NCI-H1105 (cell line): ENCODE measurements at places on chromosomes 12 and 14.

GRCh38 chr14:95445676-95446075 is 70.8 kb downstream of the SYNE3 start:
- no peak for DNase-seq

DNA sequence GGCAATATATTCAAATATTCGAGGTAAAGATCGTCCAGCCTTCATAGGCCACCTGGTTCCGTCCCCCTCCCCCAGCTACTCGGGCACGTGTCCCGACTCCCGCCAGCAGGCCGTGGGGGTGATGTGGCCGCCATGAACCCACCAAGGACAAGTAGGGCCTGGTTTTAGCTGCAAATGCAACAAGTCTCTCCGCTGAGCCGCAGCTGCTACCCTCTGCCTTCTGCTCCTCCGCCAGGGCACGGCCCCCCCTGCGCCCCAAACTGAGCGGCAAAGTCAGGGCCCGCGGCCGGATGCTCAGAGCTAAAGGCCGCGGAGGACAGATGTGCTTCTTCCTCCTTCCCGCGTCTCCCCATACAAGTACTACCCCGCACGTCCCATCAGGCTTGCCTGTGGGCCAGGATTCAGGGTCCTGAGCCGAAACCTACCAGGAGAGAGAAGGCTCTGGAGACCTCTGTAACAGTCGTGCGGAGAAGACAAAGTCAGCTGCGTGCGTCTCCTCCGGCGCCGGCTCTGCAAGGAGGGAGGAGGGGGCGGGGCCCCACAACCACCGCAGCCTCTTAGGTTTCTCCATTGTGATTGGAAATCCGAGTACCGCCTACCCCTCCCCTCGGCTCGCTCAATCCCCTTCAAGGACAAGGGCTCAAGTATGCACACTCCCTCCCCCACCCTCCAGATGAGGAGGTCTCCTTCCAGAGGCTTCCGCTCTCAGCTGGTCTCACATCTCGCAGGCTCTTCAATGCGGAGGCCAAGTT is at the start of gene LDHB:
LDHB (minus strand) TSS at position 517 of the 752 bp plus-strand sequence. CDS start 3,171 bp downstream, outside the sequence.
- no peak for DNase-seq

DNA sequence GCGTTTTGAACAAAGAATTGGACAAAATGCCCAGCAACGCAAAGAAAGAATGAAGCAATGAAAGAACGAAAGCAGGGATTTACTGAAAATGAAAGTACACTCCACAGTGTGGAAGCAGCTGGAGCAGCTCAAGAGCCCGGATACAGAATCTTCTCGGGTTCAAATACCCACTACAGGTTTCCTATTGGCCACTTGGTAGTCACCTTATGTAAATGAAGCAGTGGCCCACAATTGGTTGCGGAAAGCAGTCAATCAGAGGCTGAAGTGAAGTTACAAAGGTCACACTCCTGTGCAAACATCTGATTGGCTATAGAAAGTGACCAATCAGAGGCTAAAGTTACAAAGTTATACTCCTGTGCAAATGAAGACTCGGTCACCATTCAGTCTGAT is 15.0 kb upstream of the PPP1R13B start:
- DNase-seq = no peak

GRCh38 chr12:19461999-19462398 is 22.7 kb downstream of the AEBP2 start:
- no peak for DNase-seq
